Stimulated activated CD4-positive, alpha-beta T cell treated with anti-CD3 and anti-CD28 coated beads, Interleukin-15, amount 100 ng/mL, for 1 hour (primary cell): ENCODE measurements at places on chromosomes 11 and 22.

- no peak for DNase-seq
These were observed 87.0 kb downstream of the GRK3 start for GRCh38 chr22:25651332-25652085.

DNA sequence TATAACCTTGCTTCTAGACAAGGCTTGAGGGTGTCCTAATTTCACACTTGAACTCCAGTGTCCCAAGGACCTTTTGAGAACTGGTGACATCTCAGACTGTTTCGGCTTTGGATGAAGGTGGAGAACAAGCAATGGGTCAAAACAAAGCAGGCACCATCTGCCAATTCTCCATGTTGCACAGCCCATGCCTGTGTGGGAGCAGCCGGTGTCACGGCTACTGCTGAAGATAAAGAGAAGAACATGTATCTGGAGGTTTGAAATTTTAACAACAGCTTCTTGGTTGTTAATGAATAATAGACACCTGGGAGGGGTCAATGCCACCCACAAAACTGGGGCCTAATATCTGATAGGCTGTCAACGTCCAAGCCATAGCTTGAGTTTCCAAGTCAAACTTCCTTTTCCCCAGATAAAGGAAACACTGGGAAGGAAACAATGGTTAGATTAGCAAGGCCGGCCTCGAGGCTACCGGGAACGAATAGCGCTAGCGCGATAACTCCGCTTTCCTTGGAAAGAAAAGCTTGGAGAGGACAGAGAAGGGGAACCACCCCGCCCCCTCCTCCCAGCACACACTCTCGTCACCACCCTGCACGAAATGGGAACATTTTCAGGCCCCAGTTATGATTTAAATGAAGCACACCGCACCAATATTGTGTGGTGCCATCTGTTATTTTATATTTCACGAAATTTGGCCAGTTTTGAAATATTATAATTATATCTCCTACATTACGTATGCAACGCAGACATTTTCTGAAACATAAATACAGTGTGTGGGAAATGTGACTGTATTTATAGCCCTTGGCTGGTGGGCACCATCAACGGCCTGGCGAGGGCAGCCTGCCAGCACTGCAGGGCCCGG, 21.8 kb upstream of the OPCML start:
- DNase-seq, result no peak

DNA sequence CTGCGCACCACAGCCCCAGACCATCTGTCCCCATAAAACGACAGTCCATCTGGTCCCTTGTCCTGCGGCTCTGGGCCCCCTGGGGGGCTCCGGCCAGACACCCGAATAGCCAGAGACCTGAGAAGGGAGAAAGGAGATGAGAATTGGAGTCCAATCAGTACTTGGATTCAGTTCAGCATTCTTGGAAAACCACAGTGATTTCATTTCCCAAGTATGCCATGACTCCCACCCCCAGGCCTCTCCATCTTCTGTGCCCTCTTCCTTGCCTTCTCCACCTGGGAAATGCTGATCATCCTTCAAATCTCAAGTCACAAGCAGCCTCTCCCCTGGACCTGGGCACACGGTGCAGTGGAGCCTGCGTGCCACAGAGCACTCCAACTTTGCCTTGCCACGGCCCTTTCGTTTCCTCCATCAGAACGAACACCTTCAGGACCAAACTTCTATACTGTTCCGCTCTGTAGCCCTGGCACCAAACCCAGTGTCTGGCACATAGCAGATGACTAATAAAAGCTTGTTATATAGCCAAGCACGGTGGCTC, 10.9 kb upstream of the MFNG start:
- no peak for DNase-seq

GRCh38 chr22:47453049-47453448, 690.6 kb downstream of the TBC1D22A start:
- no peak for DNase-seq

GRCh38 chr22:23388517-23388890, 191.6 kb downstream of the IGLL1 start:
- DNase-seq, result no peak

DNA sequence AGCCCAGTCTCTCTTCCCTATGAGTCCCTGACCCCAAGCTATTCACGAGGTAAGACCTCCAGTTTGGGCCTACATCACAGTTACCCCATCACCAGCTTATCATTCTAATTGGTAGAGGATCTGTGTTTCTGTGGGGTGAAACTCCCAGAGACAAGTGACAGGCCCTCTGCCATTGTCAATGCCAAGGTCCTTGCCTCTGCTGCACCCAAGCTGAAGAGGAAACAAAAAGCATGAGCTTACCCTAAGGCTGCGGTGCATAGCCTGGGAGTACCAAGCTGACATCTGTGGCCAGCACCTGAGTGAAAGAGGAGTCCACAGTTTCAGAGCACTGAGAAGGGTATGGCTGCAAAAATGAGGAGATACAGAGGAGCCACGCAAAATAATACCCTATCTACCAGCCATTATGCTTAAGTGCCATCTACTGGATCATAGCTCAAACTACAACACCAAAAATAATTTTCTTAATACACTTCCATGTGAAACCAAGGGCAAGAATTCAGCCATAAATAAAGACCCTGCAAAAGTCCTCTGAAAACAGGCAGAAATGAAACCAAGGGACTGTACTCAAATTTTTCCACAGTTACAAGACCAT, 62.3 kb upstream of the ANO5 start:
- no peak for DNase-seq

- DNase-seq, result no peak
These were observed 6.0 kb upstream of the DEUP1 start for GRCh38 chr11:93324500-93324899.
